ENCODE measurements at places on chromosomes 7 and 10.

- DNase-seq = no peak
Observed at GRCh38 chr10:132488231-132488821, 49.3 kb upstream of the INPP5A start.

GRCh38 chr7:39566023-39566921 is at the start of gene YAE1:
Gene YAE1 (plus strand): TSS chr7:39566404. CDS start chr7:39566419, 15 bp downstream.
- peak; percentile 64 for DNase-seq

GRCh38 chr10:69387500-69387899 is 29.2 kb downstream of the TACR2 start:
- no peak for DNase-seq

GRCh38 chr7:14690486-14690885 is 212.1 kb downstream of the DGKB start:
- DNase-seq = no peak

DNA sequence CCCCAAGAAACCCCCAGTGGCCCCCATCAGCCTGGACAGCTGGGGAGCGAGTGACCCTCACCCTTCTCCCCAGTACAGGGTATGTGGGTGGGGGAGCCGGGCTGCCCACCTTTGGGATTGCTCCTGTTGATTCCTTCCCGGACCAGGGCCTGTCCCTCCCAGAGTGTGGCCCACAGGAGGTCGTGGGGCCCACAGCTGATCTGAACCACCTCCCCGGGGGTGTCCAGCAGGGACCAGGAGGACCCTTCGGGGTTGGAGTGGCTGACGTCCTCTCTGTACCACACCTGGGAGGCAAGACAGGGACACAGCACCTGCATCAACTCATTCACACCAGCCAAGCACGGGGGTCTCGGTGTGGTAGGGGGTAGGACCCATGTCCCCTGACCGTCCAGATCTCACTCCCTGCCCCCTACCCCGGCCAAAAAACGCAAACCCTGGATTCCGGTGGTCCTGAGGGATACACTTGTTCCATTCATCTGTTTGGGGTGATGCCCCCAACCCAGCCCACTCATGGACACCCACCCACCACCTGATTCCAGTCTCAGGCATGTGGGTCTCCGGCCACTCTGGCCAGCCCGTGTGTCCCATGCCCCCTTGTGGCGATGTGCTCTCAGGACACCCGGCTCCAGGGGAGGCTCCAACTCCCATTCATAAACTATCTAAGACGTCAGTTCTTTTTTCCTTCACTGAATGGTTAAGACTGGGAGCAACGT is 10.9 kb downstream of the TECPR1 start:
- no peak for DNase-seq

DNA sequence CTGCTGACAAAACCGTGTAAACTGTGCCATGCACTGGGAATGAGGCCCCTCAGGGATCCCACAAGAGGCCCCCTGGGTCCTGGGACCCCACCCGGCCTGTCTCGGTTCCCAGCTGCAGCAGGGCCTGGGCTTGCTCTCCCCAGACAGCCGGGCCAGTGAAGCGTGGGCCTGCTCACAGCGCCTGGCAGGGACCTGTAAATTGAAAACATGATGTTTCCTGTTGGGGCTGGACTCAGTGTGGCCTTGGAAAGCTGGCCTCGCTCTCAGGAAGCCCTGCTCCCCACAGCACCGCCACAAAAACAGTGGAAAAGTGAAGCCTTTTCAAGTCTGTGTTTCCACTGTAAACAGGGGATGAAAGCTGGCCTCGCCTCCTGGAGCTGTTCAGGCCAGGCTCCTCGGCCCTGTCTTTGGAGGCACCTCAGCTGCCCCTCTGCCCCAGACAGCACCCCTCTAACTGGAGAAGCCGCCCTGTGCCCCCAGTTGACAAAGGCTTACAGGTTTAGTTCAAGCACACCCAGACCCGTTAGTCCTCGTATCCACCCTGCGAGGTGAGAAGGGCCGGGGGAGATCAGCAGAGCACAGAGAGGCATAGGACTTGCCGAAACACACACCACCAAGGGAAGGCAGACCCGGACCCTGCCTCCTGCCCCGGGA is 108.3 kb downstream of the ZMIZ1 start:
- no peak for DNase-seq

DNA sequence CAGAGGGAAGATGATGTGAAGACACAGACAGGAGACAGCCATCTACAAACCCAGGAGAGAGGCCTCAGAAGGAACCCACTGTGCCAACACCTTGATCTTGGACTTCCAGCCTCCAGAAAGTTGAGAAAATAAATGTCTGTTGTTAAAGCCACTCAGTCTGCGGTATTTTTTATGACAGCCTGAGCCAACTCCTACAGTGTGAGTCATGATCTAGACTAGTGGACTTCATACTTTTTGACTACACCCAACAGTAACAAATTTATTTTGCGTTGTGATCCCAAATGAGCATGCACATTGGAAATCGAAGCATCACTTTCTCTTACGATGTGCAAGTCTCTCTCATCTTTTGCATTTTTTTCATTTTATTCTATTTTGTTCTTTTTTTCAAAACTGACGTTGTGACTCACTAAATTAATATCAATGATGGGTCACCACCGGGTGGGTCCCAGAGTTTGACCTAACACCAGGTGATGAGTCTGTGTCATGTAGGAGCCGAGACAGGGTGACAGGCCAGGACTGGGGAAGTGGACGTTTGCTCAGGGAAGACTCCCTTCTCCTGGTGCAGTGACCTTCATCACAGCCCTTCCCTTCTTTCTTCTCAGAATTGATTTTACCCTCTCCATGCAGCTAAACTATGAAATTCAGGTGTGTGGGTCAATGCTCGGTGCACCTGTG is 28.9 kb downstream of the PHYH start:
- DNase-seq = no peak

- no peak for DNase-seq
Observed at GRCh38 chr10:119238577-119238976, 31.2 kb downstream of the GRK5 start.

DNA sequence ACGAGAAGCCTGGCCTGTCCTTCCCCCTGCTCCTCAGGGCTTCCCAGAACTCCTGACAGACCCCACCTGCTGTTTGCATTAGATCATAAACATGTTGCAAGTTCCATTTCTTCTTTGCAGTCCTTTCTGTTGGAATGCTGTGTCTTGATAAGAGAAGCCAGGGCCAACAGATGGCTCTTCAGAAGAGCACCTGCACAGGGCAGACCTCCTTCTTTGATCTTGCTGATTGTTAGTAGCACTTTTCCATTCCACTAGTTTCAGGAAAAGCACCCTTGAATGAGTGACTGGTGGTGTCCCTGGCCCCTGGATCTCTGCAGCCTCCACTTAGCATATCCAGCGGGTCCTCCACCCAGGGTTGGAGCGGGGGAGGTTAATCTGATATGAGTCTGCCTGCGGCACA is 243.2 kb downstream of the GFRA1 start:
- DNase-seq = no peak
